ENCODE measurements at places on chromosomes 3 and 15.

DNA sequence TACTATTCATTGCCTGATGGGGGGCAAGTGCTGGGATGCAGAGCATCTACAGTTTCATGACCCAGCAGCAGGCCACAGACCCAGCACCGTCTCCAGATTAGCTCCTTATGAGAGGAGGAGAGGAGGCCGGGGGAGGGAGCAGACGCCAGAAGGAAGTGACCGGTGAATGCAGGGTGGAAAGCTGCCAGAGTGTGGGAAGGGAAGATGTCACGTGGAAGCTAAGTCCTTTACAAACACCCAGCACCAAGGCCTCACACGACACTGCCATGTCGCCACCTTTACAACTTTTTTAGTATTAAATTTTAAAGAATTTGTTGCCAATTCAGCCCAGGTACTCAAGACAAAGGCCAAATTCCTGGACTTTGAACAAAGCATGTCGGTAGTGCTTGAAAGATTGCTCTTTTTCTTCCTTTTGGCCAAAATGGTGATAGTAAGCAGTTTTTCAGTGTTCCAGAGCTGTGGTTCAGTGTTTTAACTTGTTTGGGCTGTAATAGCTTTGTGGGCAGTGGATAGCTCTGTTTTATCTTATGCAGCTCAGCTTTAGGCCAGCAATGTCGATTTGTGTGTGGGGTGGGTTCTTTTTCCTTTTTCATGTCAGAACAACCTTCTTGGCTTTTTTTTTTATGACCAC lies 58.2 kb downstream of the ZBTB38 start:
- DNase-seq: no peak

GRCh38 chr15:33320017-33320416 lies 9.2 kb downstream of the RYR3 start:
- DNase-seq: no peak

DNA sequence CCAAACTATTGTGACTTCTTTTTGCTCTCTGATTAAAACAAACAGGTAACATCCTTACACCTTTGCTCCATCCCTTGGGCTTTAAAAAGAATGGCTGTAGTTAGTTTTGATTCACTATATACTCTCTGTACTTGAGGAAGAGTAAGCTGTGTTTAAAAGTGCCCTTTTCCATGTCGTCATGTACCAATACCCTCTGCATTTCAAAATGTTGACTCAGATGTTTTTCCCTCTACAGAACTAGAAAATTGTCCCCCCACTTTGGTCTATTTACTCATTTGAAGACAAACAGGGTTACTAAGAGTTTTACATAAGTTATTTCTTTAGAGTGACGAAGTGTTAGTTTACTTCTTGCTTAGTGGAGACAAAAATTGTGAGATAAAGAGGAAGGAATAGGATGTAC lies 62.7 kb downstream of the TASOR start:
- DNase-seq: no peak

- DNase-seq: no peak
These were observed 13.8 kb upstream of the ARHGEF3 start for GRCh38 chr3:56815589-56815988.

- no peak for DNase-seq
These were observed 82.5 kb downstream of the RFTN1 start for GRCh38 chr3:16430717-16431630.

DNA sequence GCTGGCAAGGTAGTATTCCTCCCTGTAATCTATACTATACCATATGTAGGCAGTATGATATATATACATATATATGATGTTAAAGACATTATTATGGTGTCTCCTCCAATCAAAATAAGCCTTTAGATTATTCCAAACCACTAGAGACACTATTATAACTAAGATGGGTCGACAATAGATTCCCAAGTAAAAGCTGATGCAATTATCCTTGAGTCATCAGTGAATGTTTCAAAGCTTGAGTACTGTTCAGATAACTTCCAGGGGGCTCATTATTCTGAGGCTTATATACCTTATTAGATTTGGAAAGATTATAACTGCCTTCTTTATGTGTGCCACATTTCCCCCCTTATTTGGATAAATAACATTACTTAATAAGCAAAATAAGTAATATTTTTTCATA lies 11.9 kb upstream of the C3orf38 start:
- DNase-seq: no peak

- no peak for DNase-seq
These were observed 53.0 kb downstream of the THSD4 start for GRCh38 chr15:71168166-71168834.

- no peak for DNase-seq
These were observed 299.8 kb upstream of the CNTN4 start for GRCh38 chr3:1798711-1799405.

- DNase-seq: no peak
These were observed 2.2 kb downstream of the THBS1 start for GRCh38 chr15:39582977-39583595.

DNA sequence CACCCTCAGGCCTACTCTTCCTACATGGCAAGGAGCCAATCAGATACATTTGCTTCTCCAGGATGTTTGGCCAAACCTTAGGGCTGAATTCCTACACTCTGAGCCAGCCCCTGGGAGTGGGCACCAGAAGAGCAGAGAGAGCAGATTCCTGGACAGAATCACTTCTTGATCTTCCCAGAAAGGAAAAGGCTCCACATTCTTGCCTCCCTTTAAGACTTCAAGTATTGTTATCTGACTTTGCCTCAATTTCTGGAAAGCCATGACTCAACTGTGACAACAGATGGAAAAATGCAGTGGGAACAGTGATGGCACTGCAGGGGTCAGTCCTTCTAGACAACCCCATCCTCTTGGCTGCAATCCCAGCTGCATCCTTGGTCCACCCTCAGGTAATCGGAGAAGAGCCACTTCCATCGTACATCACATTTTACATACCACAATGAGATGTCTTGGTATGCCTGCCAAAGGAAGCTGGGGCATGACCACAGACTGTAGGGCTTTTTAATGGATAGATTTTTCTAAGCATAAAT lies 21.0 kb downstream of the SLCO2A1 start:
- DNase-seq: no peak

GRCh38 chr3:33645060-33645647 lies 72.9 kb downstream of the CLASP2 start:
- no peak for DNase-seq

GRCh38 chr3:159818997-159819500 lies 169.6 kb upstream of the IL12A start:
- no peak for DNase-seq

DNA sequence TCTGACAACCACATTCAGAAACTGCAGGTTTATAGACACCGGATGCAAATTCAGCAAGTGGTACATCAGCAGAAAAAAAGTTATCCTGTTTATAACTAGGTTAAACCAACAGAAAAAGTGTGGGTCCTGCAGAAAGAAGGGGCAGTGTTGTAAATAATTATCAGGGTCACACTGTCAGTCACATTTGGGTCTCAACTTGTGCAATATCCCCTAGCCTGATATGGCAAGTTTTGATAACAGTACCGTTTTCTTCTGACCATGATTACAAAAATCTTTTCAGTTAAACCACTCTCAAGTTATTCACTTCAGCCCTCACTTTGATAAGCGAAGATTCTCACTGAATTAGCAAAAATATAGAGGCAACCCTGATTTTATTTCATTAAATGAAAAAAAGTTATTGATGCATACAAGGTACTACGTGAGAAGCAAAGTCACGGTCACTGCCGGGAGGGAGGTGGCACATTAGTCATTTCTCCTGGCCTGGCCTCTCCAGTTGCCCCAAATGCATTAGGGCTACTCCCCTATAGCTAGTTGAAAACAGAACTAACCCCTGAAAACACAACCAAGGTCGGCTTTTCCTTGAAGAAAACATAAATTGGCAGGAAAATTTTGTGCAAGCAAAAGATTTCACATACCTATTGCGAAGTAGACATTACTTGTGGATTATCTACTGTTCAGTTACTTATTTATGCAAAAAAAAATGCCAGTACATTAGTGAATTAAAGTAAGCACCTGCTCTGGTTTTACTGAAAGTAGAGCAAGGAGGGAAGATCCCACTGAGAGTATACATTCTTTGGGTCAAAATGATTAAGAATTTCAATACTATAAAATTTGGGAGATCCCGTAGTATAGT lies 28.6 kb downstream of the IL5RA start:
- no peak for DNase-seq

DNA sequence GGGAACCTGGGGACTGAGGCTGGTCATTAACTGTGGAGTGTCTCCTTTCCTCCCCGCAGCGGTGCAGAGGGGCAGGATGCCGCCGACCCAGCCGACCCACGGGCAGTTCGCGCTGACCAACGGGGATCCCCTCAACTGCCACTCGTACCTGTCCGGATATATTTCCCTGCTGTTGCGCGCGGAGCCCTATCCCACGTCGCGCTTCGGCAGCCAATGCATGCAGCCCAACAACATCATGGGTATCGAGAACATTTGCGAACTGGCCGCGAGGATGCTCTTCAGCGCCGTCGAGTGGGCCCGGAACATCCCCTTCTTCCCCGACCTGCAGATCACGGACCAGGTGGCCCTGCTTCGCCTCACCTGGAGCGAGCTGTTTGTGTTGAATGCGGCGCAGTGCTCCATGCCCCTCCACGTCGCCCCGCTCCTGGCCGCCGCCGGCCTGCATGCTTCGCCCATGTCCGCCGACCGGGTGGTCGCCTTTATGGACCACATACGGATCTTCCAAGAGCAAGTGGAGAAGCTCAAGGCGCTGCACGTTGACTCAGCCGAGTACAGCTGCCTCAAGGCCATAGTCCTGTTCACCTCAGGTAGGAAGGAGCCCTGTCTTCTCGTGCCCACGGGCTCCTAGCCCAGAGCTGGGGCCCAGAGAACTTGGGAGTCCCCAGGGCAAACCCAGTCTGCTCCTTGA lies 3.7 kb downstream of the NR2F2 start:
- DNase-seq: no peak

- DNase-seq: peak; percentile 76
These were observed 1.5 kb downstream of the DLL4 start for GRCh38 chr15:40930430-40931299.

DNA sequence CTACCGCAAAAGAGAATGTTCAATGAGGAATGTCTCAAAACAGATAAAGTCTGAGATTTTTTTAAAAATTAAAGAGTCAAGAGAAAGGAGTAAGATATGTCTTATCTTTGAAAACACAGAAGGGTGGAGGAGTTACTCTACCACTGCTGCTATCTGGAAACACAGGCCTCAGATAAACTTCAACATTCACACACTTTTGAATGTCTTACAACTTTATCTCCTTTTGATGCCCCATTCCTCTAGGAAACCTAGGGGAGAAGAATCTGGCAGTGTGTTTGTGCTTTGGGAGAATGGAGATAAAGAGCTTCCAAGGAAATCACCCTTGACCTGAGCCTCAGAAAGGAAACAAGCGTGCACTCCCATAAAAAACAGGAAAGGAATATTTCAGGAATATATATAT lies 468.2 kb downstream of the PLOD2 start:
- DNase-seq: no peak

DNA sequence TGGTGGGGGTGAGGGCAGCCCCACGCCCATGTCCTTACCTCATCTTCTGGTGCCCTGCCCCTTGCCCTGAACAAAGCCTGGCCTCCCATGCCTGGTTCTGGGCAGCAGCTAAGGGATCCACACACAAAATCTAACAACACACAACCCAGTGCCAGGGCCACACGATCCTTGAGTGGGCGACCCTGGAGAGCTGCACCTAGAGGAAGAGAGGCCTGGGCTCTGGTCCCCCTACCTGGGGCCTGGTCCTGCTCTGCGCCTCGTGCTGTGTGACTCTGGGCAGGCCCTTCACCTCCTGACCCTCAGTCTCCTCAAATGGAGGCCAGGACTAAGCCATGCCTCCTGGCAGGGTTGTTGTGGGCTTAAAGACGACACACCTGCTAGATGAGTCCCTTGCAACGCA lies 20.0 kb upstream of the C3orf22 start:
- no peak for DNase-seq

- no peak for DNase-seq
These were observed 569.8 kb upstream of the IL12A start for GRCh38 chr3:159418571-159419526.

GRCh38 chr3:100006570-100007271 lies 107.6 kb downstream of the FILIP1L start:
- DNase-seq: no peak

DNA sequence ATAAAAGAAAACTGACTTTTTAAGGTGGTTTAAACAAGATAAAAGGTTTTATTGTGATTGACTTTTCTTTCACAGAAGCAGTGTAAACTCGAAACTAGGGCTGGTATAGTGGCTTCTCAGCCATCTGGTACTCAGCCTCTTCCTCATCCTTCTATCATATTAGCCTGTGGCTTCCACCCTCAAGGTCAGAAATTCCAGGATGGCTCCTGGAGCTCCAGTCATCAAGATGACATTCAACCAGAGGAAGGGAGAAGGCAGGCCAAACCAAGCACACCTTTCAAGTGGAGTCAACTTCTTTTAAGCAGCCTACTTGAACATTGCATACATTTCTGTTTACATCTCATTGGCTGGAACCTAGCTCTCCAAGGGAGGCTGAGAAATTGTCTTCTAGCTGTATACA lies 1.3 kb upstream of the MESD start:
- no peak for DNase-seq

GRCh38 chr3:52202384-52203077 lies 4.6 kb downstream of the ALAS1 start:
- no peak for DNase-seq

- DNase-seq: no peak
These were observed 26.1 kb upstream of the ZNF280D start for GRCh38 chr15:56759450-56759845.

DNA sequence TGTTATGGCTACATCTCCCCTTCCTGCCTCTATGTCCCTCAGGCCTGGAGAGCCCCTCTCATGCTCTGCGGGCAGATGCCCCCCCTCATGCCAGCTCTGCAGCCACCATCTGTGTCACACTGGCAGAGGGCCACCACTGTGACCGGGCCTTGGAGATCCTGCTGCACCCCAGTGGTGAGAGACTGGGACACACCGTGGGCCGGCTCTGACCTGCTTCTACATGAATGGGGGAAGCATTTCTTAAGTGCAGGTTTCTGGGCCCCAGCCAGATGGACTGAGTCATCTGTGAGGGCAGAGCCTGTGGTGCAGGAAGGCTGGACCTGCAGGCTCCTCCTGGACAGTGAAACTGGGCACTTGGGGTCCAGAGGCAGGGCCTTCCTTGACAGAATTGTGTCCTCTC lies 4.8 kb downstream of the VWA5B2 start:
- DNase-seq: no peak

- peak; percentile 58 for DNase-seq
These were observed at the start of gene CEMIP for GRCh38 chr15:80778964-80779657. Gene CEMIP (plus strand): TSS chr15:80779370. CDS start chr15:80873880, 94,510 bp downstream.

Data from NCI-H1930 (cell line).